ENCODE measurements at places on chromosomes 1 and 21.
A peak's percentile ranks its signal among the peaks of the same experiment; 100 is the strongest.

GRCh38 chr21:29638761-29639327 lies 301.0 kb downstream of the GRIK1 start:
- no peak for DNase-seq

- peak; percentile 34 for DNase-seq
These were observed 95.3 kb upstream of the HIVEP3 start for GRCh38 chr1:42013881-42014470.

- DNase-seq: no peak
These were observed 45.3 kb downstream of the HSPG2 start for GRCh38 chr1:21891621-21892479.

GRCh38 chr1:33408093-33408436 lies 22.8 kb downstream of the PHC2 start:
- no peak for DNase-seq
